ENCODE measurements at places on chromosomes 13 and 19. TPM values are rescaled to one million over a fixed set of nuclear protein-coding genes. Genes with fewer than 3 reads are reported as not detected.

Gene ZNF575
- total RNA-seq = 1.5 TPM

Gene ZNF835
- total RNA-seq = not detected

Gene DLEU7
- not detected for total RNA-seq

Gene LAMP1
- 86.8 TPM for total RNA-seq

Gene SYNGR4
- total RNA-seq = 3.6 TPM

Gene GPATCH1
- 15.7 TPM for total RNA-seq

Gene CCL25
- total RNA-seq = not detected

Gene SLC1A6
- total RNA-seq = not detected

Gene TSKS
- total RNA-seq = 0.06 TPM

Gene SPRY2
- 12.2 TPM for total RNA-seq

Gene ZIC5
- total RNA-seq = 4.2 TPM

Gene SOX21
- total RNA-seq = 0.97 TPM

Gene INSL3
- total RNA-seq = 0.47 TPM

Gene BRME1
- 0.27 TPM for total RNA-seq

Gene ZNF571
- 1.1 TPM for total RNA-seq

Gene KLK3
- total RNA-seq = not detected

Gene ZNF562
- 6.8 TPM for total RNA-seq

Gene ZNF30
- total RNA-seq = 5.9 TPM

Gene ANGPTL4
- total RNA-seq = 41.1 TPM

Gene CPT1C
- 14.6 TPM for total RNA-seq

Gene CYP2A6
- total RNA-seq = not detected

Gene SHD
- total RNA-seq = not detected

Gene CGB5
- 1.0 TPM for total RNA-seq

Gene ZIM2
- total RNA-seq = not detected

Gene S1PR2
- total RNA-seq = 1.2 TPM

Gene MATK
- 1.1 TPM for total RNA-seq

Gene MEIOSIN
- not detected for total RNA-seq

Gene ZNF415
- not detected for total RNA-seq

Gene LSM4
- 214 TPM for total RNA-seq

Gene CEACAM19
- total RNA-seq = 9.4 TPM

Gene BCL3
- 88.4 TPM for total RNA-seq

Gene FBXO27
- 6.0 TPM for total RNA-seq

Gene DZIP1
- 9.5 TPM for total RNA-seq

Gene CYP4F8
- not detected for total RNA-seq

Gene ZNF99
- not detected for total RNA-seq

Gene ZNF284
- 0.59 TPM for total RNA-seq

Gene KCNRG
- 0.23 TPM for total RNA-seq

Gene NLRP4
- not detected for total RNA-seq

Gene KLHL1
- not detected for total RNA-seq

Gene SIGLEC10
- total RNA-seq = not detected

Gene PEX11G
- 1.7 TPM for total RNA-seq

Gene GPR12
- total RNA-seq = not detected

Gene APOC4
- total RNA-seq = not detected

Gene SLAIN1
- total RNA-seq = 1.0 TPM

Gene NTN5
- total RNA-seq = 0.15 TPM

Gene PLPP2
- total RNA-seq = 104 TPM
